ENCODE measurements at places on chromosomes 1 and 21.

DNA sequence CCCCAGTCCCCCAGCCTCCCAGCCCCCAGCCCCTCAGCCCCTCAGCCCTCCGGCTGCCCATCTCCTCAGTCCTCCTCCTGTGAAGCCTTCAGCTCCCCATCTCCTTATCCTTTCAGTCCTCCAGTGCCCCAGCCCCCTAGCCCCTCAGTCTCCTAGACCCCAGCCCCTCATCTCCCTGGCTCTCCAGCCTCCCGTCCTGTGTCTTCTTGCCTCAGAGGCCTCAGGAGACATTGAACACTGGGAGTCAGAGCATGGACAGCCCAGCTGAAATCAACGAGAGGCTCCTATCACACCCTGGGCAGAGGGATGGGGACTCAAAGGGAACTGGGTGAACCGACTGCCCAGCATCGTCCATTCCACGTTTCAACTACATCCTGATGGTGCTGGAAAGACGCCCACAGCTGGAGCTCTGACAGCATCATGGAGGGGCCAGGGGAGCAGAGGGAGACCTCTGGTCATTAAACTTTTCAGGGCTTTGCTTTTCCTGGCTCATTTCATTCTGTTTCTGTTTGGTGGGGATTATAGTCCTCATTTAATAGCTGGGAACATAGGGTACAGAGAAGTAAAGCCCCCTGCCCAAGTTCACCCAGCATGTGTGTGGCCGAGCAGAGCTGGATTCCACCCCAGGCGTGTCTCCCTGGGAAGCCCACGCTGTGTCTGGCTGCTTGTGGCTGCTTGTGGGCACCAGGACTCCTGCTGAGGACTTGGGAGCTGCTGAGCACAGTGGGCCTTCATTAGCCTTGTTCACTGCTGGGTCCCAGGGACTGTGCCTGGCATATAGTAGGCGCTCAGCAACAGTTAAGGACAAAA is 396.7 kb downstream of the PTPRU start:
- DNase-seq = no peak

DNA sequence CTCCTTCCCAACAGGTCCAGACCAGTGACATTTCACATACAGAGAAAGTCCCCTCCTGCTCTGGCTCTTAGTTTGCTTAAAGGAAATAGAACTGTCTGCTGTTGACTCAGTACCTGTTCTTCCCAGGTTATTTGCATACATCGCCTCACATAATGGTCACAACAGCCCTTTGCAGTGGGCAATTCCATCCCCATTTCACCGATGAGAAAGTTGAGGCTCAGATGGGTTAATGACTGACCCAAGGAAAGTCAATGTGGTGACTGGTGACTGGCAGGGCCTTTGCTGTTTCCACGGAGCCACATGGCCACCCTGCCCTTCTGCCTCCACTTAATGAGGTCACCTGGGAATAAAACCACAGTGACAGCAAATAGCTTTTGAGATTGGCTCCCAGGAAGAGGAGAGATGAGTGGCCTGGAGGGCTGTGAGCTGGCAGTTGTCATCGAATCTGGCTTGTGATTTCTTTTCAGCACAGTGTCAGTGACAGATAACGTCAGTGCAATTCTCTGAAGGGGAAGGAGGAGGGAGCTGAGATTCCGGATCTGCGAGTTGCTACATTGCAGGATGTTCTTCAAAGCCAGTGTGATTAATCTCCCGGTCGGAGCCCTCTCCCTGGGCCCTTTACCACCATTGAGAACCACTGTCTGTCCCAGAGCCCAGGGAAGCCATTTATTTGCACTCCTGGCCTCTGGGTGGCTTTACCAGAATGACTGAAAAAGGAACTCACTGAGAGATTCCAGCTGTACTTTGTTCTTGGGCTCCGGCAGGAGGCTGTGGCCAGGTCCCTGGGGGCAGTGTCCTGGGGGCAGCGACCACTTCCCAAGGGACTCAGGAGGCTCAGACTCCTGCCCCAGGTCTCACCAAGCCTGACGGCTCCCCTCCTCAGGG is 117.2 kb downstream of the CNIH3 start:
- no peak for DNase-seq

DNA sequence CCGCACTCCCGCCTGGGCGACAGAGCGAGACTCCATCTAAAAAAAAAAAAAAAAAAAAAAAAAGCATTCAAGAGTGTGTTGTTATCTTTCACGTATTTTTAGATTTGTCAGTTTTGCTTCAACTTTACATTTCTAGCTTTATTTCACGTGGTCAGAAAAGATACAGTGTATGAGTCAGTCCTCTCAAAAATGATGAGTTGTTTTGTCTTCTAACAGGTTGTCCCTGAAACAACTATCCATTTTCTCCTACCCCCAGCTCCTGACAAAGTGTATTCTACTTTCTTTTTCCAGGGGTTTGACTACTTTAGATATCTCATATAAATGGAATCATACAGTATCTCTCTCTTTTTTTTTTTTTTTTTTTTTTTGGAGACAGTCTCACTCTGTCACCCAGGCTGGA is 5.5 kb upstream of the ZNF695 start:
- no peak for DNase-seq

DNA sequence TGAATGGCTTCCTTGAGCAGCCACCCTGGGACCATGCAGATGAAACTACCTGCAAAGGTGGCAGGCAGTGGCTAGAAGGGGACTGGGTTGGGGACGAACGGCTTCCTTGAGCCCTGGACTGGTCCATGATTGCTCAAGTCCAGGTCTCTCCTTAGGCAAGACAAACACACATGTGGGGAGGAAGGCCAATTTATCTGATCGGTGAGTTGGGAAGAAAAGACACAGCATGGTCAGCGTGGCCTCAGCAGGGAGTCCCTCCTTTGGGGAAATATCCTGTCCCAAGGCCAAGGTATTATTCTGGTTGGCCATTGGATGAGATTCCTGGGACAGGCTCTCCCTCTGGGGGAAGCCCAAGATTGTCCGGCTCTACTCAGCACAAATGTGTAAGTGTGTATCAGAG is 116.3 kb upstream of the ERG start:
- no peak for DNase-seq

- DNase-seq = no peak
These were observed 38.2 kb downstream of the PKNOX1 start for GRCh38 chr21:43012596-43012995.

GRCh38 chr1:22729912-22730311 is 19.3 kb downstream of the EPHB2 start:
- no peak for DNase-seq

- DNase-seq = peak; percentile 88
These were observed 94.7 kb downstream of the PPIAL4G start for GRCh38 chr1:148388260-148389026.

GRCh38 chr1:115924770-115925169 is 51.5 kb upstream of the SLC22A15 start:
- no peak for DNase-seq

GRCh38 chr1:182952677-182953444 is at the start of gene SHCBP1L:
Gene SHCBP1L, minus strand, starts transcription at chr1:182953166. Its CDS starts 33 bp downstream, at chr1:182953133.
- no peak for DNase-seq

- no peak for DNase-seq
These were observed 40.0 kb upstream of the PRMT6 start for GRCh38 chr1:107016376-107016978.

GRCh38 chr1:12339396-12339795 is 109.6 kb downstream of the VPS13D start:
- DNase-seq = no peak

GRCh38 chr1:220943319-220943996 is 64.2 kb downstream of the HLX start:
- no peak for DNase-seq

GRCh38 chr1:241271427-241271826 is 85.6 kb downstream of the RGS7 start:
- DNase-seq = no peak

DNA sequence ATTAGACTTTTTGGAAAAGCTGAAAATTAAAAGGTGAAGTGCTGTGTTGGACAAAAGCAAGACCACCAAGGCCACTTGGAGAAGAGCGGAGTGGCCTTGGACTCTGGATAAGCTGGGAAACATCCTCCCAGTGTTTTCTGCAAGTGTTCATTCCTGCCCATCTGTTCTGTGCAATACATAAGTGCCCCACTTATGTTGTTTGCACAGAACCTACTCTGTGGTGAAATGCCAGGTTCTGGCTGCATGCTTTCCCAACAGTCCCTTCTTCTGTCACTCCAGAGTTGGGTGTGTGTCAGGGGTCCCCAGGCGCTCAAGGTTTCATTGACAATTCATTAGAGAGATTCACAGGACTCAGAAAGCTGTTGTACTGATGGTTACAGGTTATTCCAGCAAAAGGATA is 30.3 kb downstream of the NHLH2 start:
- DNase-seq = no peak

- DNase-seq = no peak
These were observed 194.8 kb upstream of the HMCN1 start for GRCh38 chr1:185539277-185539943.

DNA sequence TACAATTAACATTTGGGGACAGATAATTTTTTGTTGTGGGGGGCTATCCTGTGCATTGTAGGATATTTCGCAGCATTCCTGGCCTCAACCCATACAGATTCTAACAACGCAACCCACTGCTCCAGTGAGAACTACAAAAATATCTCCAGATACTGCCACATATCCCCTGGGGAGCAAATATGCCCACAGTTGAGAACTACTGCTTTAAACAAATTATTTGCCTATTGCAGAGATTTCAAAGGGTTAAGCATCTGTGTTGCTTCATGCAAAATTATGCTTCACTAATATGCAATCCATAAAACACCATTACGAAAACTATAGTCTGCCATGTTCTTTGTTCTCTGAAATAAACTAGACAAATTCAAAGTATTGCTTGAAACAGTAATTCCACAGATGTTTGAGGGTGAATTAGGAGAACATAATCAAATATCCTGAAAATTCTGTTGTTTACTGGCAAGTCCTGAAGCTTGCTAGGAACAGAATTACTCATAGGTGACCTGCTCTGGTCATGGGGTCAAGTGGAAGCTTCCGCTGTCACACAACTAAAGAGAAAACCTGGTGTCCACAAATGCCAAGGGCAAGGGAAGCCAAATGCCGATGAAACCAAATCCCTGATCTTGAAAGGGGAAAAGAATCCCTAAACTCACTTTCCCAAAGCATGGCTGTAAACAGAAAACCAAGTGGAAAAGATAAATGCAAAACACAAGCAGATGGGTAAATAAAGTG is 149.4 kb downstream of the RERE start:
- DNase-seq = no peak

DNA sequence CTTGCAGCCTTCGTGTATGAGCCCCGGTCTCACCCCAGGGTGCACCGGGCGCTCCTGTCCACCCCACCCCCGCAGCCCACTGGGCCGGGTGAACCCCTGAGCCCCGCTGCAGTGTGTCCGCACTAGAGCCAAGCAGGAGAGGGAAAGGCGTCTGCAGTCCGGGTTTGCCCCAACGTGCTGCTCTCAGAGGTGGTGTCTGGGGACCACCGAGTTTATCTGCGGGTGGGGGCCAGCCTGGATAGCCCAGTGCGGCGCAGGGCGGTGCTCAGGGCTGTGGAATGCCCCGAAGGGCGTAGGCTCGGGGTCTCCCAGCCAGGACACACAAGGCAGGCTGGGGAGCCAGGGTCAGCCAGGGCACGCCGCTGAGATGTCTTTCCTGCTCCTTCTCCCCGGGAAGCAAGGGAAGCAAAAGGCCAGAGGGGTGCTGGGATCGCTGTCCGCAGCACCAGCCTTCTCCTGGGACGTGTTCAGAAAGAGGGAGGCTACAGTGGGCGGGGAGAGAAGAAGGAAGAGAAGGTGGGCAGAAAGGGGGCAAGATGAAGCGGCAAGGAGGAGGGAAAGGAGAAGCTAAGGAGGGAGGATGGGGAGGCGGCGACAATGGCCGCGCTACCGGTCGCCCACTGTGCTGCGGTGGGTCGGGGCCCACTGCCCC is 56.6 kb downstream of the MAB21L3 start:
- no peak for DNase-seq

GRCh38 chr1:196355206-196355786 is 252.9 kb downstream of the KCNT2 start:
- no peak for DNase-seq
